ENCODE measurements at places on chromosomes 13 and 19.

- no peak for DNase-seq
Measured at GRCh38 chr19:18814063-18814462, 17.7 kb upstream of the UPF1 start.

DNA sequence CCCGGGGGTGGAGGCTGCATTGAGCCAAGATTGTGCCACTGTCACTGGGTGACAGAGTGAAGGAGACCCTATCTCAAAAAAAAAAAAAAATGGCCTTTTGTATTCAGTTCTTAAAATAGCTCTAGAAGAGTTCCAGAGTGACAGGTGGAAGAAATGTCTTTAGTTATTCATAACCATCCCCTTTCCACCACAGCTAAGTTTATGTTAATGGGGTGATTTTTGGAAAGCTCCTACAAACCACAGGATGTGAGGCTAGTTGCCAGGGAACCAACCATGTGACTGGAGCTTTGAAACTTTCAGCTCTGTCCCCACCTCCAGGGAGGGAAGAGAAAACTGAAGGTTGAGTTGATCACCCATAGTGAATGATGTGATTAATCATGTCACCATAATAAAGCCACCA is 6.9 kb downstream of the ZNF490 start:
- DNase-seq, result no peak

DNA sequence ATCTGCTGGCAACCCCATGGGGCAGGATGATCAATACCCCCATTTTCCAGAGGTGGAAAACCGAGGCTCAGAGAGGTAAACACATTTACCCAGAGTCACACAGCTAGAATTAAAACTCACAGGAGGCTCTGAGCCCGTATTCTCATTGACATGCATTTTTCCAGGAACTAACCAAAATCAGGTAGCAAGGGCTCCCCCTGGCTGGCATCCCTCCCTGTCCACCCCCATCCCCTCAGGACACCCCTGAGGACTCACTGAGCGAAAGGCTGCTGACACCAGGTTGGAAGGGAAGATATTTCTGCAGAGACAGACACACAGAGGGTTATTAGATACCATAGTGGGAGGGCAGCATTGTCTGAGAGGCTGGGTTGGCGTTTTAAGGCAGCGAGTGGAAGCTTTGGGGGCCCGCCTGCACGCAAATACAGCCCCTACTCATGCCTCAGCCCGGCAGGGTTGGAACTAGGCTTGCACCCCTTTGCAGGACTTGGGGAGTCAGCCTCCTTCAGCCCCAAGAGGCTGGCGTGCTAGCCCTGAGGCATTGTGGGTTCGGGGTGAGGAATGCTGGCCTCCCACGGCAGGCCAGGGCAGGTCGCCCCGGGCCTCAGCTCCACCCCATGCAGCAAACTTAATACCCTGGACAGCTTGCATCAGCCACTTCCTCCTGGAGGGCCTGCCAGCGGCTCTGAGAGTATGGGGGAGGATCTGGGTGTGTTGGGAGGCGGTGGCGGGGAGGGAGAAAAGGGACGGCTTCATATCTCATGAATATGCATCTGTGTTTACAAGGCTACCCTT is 3.9 kb downstream of the SLC1A5 start:
- DNase-seq, result peak; percentile 80

- no peak for DNase-seq
Measured at GRCh38 chr13:113887700-113888201, 23.9 kb upstream of the GAS6 start.

DNA sequence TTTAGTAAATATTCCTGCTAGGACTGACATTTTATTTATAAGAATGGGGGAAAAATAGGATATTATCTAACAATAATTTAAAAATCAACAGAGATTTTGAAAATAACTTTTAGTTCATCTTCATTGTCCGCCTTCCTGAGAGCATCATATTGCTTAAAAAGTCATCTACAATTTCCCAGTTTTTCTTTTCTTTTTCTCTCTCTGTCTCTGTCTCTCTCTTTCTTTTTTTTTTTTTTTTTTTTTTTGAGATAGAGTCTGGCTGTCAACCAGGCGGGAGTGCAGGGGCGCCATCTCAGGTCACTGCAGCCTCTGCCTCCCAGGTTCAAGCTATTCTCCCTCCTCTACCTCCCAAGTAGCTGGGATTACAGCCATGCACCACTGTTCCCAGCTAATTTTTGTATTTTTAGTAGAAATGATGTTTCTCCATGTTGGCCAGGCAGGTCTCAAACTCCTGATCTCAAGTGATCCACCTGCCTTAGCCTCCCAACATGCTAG is 276.3 kb downstream of the DACH1 start:
- no peak for DNase-seq

GRCh38 chr13:87792878-87793277 is 121.7 kb downstream of the SLITRK5 start:
- DNase-seq, result no peak

GRCh38 chr13:111267205-111267604 is 53.2 kb upstream of the TEX29 start:
- DNase-seq, result no peak

- DNase-seq, result no peak
Measured at GRCh38 chr13:97077341-97077740, 83.1 kb upstream of the OXGR1 start.

DNA sequence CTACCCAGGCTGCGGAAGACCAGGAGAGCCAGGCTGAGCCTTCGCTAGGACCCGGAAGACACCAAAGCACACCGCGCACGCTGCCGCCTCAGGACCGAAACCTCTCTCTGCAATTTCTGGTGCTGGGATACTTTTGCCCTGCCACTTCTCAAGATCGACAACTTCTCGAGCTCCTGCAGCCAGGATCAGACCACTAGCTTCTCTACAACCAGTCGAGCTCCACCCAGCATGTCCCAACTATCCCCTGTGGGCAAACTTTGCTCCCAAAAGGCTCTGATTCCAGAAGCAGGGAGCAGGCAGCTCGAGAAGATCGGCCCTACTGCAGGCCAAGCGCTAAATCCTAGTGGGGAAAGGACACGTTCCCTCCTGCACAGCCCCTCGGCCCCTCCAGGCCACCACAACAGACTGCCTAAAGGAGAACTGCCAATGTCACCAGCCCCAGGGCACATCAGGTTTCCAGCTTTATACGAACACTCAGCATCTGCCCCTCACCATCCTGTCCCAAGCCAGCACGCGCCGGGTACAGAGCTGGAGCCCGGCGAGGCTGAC is 979 bp downstream of the AKAP8 start:
- peak; percentile 34 for DNase-seq

DNA sequence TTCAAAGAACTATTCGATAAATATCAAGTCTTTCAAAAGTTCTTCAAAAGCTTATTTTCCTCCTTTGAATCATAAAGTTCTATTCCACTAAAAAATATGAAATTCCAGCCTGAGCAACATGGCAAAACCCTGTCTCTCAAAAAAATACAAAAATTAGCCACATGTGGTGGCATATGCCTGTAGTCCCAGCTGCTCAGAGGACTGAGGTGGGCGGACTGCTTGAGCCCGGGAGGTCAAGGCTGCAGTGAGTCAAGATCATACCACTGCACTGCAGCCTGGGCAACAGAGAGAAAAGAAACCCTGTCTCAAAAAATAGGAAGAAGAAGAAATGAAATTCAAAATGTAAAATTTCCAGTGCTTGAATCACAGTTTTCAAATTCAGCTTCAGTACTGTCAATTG is 24.6 kb downstream of the CAB39L start:
- peak; percentile 13 for DNase-seq

DNA sequence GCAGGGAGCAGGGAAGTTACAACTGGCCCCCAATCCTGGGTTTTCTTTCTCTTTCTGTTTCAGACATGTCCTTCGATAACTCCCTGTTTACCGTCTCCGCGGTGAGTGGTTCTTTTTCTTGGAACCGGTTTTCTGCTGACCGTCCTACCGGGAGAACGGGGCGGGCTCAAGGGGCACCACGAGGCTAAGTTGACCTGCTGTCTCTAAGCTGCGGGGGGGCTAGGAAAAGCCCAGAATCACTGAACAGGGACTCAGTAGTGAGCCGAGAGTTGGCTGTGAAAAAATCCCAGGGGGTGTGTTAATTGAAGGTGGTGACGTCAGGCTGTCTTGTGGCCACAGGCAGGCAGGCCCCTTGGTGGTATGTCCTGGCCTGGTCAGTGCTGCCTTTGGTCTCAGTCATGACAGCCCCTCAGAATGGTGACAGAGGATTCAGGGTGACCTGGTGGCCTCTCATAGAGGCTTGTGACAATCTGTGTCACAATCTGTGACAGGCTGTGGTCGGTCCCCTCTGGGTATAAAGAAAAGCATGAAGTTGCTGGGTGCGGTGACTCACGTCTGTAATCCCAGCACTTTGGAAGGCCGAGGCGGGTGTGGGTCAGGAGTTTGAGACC is 8.1 kb upstream of the CARM1 start:
- DNase-seq, result peak; percentile 56

DNA sequence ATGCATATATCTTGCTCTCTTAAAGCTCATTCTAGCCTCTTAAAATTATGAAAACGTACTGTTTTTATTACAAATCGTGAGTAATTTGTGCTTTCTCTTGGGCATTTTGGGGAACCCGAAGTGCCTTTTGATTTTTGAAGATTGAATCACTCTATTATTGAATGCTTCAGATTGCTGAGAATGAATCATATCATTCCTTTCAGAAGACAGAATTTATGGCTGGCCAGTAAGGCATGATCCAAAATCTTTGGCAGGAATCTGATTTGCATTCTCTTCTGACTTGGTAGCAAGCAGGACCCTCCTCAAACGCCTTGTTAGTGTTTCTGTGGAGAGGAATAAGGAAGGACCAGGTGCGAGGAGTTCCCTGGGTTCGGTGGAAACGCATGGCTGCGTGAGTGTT is 49.5 kb downstream of the STARD13 start:
- no peak for DNase-seq

- no peak for DNase-seq
Measured at GRCh38 chr19:45952686-45953505, 20.8 kb downstream of the NOVA2 start.
